K562 (cell line): ENCODE measurements at places on chromosomes 5 and 9.

DNA sequence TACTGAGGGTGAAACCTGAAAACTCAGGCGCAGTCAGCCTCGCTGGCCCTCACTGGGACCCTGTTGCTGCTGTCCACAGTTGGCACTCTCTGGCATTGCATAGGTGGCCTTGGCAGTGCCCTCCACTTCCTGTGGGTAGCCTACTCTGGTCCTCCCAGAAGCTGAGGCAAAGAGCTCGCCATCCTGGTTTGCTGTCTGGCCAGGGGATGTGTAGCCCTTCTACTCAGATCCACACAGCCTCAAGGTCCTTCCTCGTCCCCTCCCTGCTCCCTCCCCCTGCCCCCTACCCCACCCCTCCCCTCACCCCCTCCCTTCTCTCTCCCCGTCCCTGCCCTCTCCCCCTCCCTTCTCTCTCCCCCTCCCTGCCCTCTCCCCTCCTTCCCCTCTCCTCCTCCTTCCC lies 176.0 kb downstream of the OLFM1 start:
- no peaks in the 10 kb centered on the region for H3K36me3 ChIP-seq
- DNase-seq = no peak
- no peak overlapping the region for H3K4me3 ChIP-seq
- H3K27ac ChIP-seq = no peak overlapping the region

- no peak for DNase-seq
- no peak overlapping the region for H3K4me3 ChIP-seq
- H3K36me3 ChIP-seq = peaks cover 78% of the 10 kb centered on the region
- H3K4me1 ChIP-seq = no peaks in the 10 kb centered on the region
- no peak overlapping the region for H3K27ac ChIP-seq
These were observed 30.4 kb downstream of the MTREX start for GRCh38 chr5:55338092-55338613.

GRCh38 chr5:66987949-66988838 lies 208.4 kb downstream of the CD180 start:
- peak; percentile 45 for DNase-seq
- H3K27me3 ChIP-seq = no peaks in the 10 kb centered on the region; the same call in 2 of the 3 replicates
- no peak overlapping the region for H3K4me3 ChIP-seq
- H3K36me3 ChIP-seq = no peaks in the 10 kb centered on the region

- H3K27me3 ChIP-seq = no peaks in the 10 kb centered on the region
- no peak overlapping the region for H3K4me3 ChIP-seq
- H3K27ac ChIP-seq = no peak overlapping the region
- DNase-seq = no peak
- H3K4me1 ChIP-seq = no peaks in the 10 kb centered on the region
These were observed 72.0 kb upstream of the PAPPA start for GRCh38 chr9:116081435-116082115.

- H3K27me3 ChIP-seq = no peaks in the 10 kb centered on the region
- H3K4me3 ChIP-seq = no peak overlapping the region
- no peak overlapping the region for H3K27ac ChIP-seq
- no peaks in the 10 kb centered on the region for H3K4me1 ChIP-seq
- no peak for DNase-seq
These were observed 413.6 kb upstream of the GRAMD2B start for GRCh38 chr5:126009566-126009965.
